ENCODE measurements at places on chromosomes 7 and 10.
A peak's percentile ranks its signal among the peaks of the same experiment; 100 is the strongest.

GRCh38 chr10:122186816-122187810 is 84.0 kb upstream of the BTBD16 start:
- DNase-seq, result no peak

- DNase-seq, result no peak
These were observed 46.6 kb downstream of the HERPUD2 start for GRCh38 chr7:35648367-35648766.

DNA sequence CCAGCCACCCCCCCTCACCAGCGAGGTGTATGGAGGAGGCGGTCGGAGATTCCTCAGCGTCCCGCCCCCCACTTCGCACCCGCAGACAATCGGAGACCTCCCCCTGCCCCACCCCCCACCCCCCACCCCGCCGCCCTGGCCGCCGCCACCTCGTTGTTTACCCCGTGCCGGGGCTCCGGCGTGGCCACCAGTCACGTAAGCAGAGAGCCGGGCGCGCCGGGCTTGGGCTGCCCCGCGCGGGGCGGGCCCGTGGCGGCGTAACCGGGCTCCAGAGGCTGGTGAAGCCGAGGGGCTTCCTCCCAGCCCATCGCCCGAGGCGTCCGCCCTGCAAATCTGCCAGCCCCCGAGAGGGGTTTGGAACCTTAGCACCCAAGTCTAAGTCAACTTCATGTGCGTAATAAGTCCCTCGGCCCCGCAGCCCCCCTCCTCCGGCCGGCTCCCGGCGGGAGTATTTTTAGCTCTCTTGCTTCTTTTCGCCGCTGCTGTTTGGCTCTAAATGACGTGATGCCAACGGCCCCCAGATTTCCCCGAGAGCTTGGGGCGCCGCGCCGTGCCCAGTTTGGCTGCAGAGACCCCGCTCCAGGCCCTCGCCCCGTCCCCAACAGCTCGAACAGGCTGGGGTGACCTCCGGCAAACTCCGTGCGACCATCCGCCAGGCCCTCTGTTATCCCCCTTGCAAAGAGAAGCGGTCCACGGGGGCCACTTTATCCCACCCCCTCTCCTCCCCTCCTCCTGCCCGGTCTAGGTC is 2.7 kb downstream of the MXI1 start:
- no peak for DNase-seq

DNA sequence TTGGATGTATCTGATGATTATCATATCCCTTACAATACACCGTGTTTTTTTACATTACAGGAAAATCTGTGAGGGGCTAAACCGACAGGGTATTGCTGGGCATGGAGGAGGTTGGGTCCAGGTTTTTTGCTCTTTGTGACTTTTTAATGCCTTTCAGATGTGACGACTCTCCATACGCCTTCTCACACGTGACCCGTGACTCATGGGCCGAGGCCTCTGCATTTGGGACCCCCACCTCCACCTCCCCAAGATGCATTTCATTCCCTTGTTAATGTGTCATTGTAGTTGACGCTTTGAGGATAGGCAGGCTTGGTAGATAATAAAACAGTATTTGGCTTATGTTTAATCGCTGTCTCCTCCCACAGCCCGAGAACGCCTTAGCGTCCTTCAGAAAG is 95.3 kb downstream of the CUX1 start:
- DNase-seq, result no peak

- peak; percentile 52 for DNase-seq
These were observed 7.4 kb downstream of the AVL9 start for GRCh38 chr7:32502728-32503127.

DNA sequence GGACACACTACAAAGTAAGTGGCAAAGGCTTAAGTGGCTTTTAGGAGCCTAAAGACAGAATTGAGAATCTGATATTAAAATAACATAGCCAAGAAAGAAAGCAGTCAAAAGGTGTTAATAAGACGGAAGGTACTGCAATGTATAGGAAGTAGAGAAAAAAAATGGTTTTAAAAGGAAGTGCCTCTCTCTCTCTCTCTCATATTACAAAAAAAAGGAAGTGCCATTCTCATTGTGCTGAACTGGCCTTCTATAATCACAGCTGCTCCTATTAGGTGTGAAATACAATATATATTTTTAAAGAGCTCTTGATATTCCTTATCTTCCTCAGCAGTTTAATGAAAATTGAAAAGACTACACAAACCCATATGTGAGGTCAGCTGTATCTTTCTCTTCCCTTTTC is 199.4 kb upstream of the NPVF start:
- DNase-seq, result no peak

DNA sequence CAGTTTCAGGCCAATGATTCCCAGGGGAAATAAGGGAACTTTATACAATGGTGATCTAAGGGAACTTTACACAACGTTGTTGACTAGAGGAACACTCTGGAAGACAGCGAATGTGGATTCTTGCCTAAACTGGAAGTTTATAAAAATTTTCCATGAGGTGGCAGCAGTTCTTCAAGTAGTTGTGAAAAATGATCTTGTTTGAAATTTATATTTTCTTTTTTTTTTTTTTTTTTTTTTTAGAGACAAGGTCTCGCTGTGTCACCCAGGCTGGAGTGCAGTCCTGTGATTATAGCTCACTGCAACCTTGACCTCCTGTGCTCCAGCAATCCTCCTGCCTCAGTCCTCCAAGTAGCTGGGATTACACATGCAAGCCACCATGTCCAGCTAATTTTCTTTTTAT is 32.1 kb upstream of the GTF2I start:
- no peak for DNase-seq

- DNase-seq, result no peak
These were observed 2.4 kb downstream of the RBM20 start for GRCh38 chr10:110646417-110647135.

DNA sequence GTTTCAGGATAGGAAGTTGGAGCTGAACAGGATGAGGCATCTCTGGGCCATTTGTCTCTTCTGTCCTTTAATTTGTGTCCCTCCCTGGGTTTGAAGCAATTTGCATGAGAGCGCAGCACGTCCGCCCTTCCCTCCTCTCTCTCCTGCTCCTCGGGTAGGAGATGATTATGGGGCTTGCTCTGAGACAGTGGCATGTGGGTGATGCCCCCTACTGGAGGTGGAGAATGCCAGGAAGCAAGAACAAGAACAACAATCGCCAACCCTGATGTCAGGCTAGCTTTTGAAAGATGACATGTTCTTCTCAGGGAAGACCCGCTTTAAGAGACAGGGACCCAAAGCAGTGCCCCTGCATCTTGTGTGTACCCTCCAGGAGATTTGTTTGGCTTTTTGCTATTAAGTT is 63.9 kb upstream of the LOXL4 start:
- peak; percentile 35 for DNase-seq

- DNase-seq, result no peak
These were observed 166.8 kb downstream of the MACC1 start for GRCh38 chr7:20050241-20050966.

- DNase-seq, result no peak
These were observed 19.5 kb upstream of the GALNT17 start for GRCh38 chr7:71112436-71112835.

DNA sequence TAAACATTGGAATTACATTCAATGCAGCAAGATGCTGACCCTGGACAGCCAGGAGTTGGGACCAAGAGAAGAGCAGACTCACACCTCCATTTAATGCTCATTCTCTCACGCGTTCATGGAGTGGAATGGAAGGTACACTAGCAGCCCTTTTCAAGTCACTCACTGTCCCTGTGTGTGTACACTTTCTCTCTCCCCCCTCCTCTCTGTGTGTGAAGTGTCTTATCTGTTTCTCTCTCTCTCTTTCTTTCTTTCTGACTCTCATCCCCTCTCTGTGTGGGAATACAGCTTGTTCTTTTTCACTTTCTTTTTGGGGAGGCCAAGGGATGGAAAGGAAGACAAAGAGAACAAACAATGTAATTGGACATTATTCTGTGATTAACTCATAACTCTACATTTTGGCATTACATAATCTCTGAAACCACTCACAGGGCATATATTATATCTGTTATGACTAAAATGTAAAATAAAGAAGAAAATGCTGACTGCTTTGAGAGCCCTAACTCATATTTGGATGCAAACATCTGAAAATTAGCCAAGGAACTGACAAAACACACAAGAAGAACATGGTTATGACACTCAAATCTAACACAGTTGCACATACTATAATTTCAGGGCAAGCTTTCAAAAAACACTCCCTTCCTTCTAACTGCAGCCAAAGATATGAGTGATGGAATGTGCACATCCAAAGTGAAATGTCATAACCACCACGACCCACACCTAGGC is 188.8 kb downstream of the PARD3 start:
- no peak for DNase-seq

GRCh38 chr7:28626221-28626620 is 213.9 kb downstream of the CREB5 start:
- no peak for DNase-seq

DNA sequence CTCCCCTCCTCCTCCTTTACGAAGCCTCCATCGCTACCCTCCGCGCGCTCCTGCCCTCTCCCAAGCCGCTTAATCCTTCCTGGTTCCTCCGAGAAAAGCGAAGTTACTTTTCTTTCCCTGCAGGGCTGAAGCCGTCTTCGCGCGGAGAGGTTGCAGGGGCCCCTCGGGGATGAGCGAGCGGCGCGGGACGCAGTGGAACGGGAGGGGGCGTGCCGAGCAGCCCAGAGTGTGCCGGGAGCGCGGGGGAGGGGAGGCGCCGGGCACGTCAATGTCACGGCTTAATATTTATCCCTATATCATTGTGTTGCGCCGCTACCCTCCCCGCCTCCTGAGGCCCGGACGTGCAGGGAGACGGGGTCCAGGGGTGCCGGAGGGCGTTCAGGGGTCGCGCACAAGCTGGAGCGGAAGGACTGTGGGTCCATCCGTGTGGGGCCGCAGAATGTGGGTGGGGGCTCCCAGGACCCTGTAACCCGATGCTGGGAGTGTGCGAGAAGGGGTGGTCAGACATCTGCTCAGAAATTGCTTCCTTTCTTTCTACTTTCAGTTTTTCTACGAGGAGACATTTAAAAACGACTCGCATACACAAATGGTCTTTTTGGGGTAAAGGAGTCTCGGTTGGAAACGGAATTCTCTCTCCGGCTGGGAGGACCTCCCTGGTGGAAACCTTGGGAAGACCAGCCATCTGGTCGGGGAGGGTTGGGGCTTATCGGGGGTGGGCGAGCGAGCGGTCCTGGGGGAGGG is 2.4 kb downstream of the CDK6 start:
- DNase-seq, result peak; percentile 89

DNA sequence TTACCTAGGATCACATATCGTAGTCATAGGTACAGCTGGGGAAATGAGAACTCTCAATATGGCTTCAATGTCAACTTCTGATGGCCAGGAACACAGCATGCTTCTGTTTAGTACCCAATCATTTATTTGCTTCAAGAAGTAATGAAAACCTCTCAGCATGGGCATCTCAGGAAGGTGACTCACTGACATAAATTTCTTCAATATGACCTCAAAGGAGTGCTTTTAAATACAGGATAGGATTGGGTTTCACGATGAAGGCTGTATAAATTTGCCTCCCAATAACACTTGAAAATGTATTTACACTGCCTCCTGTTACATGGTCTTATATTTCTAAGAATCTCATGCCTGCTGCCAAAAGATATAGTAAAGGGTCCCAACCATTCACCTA is 15.1 kb downstream of the ITGA8 start:
- DNase-seq, result no peak

DNA sequence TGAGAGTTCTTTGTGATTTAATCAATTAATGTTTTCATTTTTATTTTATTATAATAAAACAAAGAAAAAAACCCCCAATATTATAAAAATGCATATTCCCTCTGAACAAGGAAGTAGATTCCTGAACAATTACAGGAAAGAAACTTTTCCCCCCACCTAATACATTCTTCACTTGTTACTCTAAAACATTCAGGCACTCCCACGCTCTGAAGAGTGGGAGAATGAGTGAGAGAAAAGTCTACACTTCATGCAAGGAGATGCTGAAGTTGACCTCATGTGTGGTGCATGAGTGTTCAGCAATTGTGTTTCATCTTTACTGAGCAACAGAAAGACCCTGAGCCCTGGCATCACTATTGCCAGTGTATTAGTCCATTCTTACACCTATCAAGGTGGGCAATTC is 244.2 kb upstream of the IGFBP3 start:
- no peak for DNase-seq

- no peak for DNase-seq
These were observed 6.9 kb downstream of the SRI start for GRCh38 chr7:88212918-88213317.

GRCh38 chr7:128271471-128271941 is 30.4 kb downstream of the LEP start:
- DNase-seq, result no peak

DNA sequence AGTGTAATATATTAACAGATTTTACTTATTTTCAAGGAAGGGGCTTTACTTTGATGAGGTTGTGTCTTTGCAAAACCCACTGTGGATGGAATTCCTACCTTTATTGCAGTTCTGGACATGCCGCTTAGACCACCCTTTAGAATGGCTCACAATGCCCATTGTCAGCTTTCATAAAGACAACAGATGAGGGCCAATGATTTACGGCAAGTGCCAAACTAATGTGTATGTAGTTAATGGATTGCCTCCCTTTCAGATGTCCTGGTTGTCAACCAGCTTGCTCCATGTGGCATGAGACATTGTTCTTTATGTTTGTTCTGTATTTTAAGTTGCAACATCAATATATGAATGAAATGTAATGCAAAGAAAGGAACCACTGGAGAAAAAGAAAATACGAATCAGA is 35.0 kb upstream of the ELMO1 start:
- DNase-seq, result no peak

DNA sequence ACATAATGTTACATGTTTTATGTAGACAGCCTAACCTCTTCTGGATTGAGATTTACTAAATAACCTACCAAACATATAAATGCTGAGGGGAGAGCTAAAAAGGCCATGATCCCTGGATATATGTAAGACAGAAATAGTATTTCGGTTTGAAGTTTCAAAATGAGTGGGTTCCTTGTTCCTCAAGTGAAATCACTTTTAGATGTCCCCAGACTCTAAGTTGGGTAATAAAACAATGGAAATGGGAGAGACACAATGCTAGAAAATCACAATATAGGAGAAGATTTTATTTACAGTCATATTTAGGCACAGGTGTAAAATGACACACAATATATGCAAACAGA is 56.5 kb downstream of the SHTN1 start:
- no peak for DNase-seq

GRCh38 chr10:35728341-35728740 is 86.2 kb upstream of the FZD8 start:
- no peak for DNase-seq

GRCh38 chr7:18234519-18234918 is 206.9 kb upstream of the PRPS1L1 start:
- DNase-seq, result no peak

- no peak for DNase-seq
These were observed 143.3 kb downstream of the GRID1 start for GRCh38 chr10:86223256-86223655.

DNA sequence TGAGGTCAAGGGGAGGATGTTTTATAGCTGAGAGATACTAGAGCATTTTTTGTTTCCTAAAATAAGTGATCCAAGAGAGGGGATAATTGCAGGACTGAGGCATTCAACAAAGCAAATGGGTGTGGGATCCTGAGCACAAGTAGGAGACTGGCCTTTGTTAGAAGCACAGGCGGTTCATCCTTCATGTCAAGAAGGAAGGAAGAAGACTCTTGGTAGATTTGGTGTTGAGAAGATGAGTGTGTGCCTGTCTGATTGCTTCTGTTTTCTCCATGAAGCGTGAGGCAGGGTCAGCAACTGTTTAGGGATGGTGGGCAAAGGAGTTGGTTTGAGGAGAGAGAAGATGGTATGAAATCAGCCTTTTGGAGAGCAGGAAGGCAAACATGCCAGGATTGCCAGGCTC is 27.6 kb downstream of the STRIP2 start:
- no peak for DNase-seq

GRCh38 chr7:135420786-135421185 is 89.1 kb downstream of the CNOT4 start:
- no peak for DNase-seq
